ENCODE measurements at places on chromosomes 3 and 15.

GRCh38 chr3:5292512-5292911 is 105.0 kb downstream of the EDEM1 start:
- no peak for DNase-seq

DNA sequence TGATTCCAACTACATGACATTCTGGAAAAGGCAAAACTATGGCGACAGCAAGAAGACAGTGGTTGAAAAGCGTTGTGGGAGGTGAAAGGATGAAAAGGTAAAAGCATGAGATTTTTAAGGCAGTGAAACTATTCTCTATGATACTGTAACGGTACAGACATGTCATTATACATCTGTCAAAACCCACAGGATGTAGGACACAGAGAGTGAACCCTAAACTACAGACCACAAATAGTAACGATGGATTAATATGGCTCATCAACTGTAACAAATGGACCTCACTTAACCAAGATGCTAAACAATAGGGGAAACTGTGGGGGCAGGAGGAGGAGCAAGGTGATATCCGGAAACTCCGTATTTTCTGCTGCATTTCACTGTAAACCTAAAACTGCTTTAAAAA is 39.1 kb downstream of the MYO9A start:
- no peak for DNase-seq

DNA sequence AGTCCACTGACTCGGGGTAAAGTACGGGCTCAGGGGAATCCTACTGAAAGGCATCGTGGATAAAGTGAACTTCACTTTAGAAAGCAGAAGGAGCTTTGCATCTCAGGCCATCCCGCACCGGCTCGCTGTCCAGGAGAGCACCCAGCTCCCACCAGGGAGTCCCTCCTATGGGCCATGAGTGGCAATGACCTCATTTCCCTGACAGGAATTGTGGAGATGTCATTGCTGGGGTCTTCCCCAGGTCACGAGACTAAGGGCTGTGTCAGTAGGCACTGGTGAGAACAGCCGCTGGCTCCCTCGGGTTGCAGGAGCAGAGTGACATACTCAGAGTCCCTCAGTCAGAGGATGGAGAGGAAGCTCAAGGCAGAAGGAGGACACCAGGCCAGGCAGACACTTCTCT is 97.3 kb downstream of the XXYLT1 start:
- DNase-seq = no peak

DNA sequence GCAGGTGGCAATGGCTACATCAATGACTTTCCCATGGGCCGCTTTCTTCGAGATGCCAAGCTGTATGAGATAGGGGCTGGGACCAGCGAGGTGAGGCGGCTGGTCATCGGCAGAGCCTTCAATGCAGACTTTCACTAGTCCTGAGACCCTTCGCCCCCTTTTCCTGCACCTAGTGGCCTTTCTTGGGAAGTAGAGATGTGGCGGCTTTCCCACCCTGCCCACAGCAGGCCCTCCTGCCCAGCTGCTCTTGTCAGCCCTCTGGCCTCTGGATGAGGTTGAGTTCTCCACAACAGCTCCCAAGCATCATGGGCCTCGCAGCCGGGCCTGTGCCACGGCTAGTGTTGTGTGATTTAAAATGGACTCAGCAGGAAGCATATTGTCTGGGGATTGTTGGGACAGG is 12.5 kb downstream of the IVD start:
- no peak for DNase-seq

GRCh38 chr3:81823882-81824395 is 62.5 kb upstream of the GBE1 start:
- DNase-seq = no peak

- no peak for DNase-seq
These were observed 11.3 kb downstream of the CISH start for GRCh38 chr3:50600141-50600753.

- no peak for DNase-seq
These were observed 75.8 kb upstream of the KCNAB1 start for GRCh38 chr3:156044634-156044975.

GRCh38 chr3:186452517-186452916 is 90.5 kb upstream of the DGKG start:
- peak; percentile 89 for DNase-seq

GRCh38 chr15:47750030-47750739 is 32.9 kb downstream of the SEMA6D start:
- DNase-seq = peak; percentile 87

DNA sequence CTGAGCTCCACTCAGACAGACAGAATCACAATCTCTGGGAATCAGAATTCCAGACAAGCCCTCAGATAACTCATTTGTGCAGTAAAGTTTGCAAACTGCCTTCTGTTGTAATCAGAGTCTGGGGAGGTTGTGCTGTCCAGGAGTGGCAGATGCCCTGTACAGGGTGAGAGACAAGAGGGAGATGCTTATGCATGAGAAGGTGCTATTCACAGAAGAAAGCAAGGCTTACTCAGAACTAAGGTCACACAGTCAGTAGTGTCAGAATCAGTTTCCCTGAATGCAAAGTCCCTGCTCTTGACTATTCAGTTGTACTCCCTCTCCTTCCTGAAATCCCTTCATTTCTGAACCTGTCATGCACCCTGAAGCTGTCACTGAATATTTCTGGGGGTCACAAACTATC is 43.7 kb downstream of the SRPRB start:
- DNase-seq = no peak

GRCh38 chr3:138011722-138012121 is 1.8 kb downstream of the CLDN18 start:
- DNase-seq = no peak

DNA sequence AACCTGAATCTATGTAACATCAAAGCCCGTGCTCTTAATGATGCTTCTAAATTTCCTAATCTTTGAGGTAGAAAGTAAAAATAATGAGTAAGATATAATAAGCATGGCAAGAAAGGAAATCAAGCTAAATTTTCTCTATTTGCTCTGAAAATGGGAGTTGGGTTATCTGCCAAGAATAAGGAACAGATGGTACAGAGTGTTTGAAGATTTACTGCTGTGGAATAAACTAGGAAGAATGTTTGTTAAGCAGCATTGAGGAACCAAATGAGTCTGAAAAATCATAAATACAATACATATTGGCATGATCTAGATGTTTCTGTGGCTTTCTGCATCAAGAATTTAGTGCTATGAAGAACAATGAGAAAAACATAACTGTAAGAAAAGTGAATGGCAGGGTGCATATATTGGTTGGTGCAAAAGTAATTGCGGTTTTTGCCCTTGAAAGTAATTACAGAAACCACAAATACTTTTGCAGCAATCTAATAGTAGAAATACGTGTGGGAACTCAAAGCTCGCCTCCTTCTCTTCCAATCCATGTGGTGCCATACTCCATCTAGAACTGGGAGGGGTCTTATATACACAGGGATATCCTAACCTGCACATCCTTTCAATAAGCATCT is 87.6 kb downstream of the SUCNR1 start:
- no peak for DNase-seq

- no peak for DNase-seq
These were observed 71.2 kb downstream of the ARHGAP31 start for GRCh38 chr3:119365418-119365817.

DNA sequence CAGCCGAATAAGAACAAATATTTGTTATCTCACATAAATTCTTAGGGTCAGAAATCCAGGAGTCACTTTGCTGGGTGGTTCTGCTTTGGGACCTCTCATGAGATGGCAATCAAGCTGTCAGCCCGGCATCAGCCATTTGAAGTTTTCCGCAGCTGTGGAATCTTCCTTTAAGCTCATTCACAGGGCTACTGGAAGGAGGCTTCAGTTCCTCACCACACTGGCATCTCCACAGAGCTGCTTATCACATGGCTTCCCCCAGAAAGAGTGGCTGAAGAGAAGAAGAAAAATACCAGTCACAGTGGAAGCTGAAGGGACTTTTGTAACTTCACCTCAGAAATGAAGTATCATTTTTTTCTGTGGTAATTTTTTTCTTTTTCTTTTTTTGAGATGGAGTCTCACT is 267.7 kb downstream of the CHL1 start:
- no peak for DNase-seq

DNA sequence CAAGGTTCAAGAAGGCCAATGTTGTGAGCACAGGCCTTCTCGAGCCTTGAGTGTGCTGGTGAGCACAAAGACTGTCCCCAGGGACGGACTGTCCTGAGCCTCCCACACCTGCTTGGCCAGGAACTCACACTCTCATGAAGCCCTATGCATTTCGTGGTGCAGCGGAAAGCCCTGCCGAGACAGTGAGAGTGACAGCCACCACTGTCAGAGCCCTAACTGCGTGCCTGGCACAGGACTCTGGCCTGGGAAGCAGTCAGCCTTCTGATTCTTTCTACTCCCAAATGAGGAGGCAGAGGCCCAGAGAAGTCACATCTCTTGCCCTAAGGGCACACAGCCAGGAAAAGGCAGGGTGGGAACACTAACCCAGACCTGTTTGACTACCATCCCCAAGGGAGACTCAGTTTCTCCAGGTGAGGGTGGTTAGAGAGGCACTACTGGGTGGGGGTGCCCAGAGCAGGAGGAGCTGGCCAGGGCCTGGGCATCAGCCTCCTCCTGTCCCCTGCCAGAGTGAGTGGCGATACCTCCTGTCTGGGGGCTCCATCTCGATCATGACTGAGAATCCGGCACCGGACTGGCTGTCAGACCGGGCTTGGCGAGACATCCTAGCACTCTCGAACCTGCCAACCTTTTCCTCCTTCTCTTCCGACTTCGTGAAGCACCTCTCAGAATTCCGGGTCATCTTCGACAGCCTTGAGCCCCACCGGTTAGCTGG is 50.8 kb downstream of the SEMA3G start:
- no peak for DNase-seq

- peak; percentile 85 for DNase-seq
These were observed 306.2 kb upstream of the DPPA4 start for GRCh38 chr3:109643590-109643989.

DNA sequence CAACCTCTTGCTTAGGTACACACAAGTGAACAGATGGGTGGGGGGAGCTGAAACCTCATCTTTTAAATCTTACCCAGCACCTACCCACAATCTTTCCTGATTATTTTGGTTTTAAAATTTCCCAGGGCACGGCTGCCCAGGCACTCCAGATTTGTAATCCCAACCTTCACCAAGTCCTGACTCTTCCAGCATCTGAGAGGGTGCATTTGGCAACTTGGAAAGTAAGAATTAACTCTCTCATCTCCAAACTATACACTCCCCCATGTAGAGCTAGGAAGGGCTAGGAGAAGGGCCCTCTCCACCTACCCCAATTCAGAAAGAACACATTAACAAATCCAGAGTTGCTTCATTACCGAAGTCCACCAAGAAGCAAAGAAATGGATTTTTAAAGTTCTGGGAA is 41.7 kb upstream of the PRICKLE2 start:
- peak; percentile 11 for DNase-seq

- peak; percentile 27 for DNase-seq
These were observed 222.4 kb upstream of the LRIG1 start for GRCh38 chr3:66723231-66723630.

DNA sequence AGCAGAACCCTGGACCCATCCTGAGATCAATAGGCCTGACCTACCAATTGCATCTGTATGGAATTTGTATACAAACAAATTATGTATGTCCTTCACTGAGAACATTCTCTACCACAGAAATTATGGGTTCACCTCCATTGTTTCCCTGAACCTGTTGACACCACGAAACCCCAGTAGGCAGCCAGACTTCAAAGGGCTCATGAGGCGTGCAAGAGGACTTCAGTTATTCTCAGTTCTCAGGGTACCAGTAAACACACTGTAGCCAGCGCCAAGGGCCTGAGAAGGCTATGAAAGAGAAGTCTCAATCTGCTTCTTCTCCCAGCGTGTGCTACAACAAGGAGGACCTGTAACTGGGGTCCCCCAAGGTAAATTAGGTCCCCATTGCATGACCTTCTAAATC is 254.9 kb upstream of the GOLGA6L4 start:
- no peak for DNase-seq

GRCh38 chr3:126104742-126105605 is 21.1 kb upstream of the SLC41A3 start:
- DNase-seq = no peak

GRCh38 chr15:73034221-73034620 is 18.0 kb upstream of the NEO1 start:
- no peak for DNase-seq

DNA sequence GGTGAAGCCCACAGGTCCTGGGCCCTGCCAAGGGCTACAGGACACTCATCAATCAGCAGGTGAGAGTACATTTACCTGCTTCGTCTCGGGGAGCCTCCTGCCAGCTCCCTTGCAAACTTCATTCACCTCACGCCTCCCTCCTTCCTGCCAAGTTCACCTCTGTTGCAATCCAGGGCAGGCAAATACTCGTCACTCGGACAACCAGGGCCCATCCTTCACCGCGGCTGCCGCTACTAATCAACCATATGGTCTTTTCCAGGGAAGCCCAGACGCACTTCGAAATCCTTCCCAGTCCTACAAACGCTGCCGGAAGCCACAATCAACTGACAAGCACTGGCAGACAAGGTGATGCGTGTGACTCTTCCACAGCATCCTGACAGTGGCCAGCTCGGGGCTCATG is 200.7 kb upstream of the NSMCE3 start:
- DNase-seq = no peak

GRCh38 chr3:23320586-23321570 is 117.8 kb downstream of the UBE2E2 start:
- DNase-seq = no peak

DNA sequence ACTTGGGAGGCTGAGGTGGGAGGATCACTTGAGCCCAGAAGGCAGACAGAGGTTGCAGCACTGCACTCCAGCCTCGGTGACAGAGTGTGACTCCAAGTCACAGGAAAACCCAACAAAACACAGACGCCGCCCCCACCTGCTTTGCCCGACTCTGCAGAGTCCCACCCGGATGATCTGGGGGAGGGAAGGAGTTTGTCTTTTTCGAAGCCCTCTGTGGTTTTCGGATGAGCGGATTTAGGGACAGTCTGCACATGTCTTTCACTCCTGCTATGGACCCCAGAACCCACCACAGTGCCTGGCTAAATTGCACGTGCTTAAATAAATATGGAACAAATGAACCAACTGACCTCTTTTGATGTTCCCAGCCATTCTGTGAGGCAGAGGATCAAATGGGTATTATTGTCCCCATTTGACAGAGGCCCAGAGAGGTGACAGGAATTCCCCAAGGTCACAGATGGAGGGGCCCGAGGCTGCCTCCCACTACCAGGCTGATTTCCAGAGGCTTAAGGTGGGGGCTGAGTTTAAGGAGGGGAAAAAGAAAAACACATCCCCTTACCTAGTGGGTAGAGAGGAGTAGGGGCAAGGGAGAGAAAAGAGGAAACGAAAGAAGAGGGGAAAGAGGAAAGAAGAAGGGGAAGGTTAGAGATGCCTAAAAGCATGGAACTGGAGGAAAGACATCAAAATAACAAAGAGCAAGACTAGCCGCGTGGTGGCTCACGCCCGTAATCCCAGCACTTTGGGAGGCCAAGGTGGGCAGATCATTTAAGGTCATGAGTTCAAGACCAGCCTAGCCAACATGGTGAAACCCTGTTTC is 59.4 kb upstream of the TFRC start:
- no peak for DNase-seq

All from EL (cell line).